ENCODE measurements at places on chromosomes 4 and X.

DNA sequence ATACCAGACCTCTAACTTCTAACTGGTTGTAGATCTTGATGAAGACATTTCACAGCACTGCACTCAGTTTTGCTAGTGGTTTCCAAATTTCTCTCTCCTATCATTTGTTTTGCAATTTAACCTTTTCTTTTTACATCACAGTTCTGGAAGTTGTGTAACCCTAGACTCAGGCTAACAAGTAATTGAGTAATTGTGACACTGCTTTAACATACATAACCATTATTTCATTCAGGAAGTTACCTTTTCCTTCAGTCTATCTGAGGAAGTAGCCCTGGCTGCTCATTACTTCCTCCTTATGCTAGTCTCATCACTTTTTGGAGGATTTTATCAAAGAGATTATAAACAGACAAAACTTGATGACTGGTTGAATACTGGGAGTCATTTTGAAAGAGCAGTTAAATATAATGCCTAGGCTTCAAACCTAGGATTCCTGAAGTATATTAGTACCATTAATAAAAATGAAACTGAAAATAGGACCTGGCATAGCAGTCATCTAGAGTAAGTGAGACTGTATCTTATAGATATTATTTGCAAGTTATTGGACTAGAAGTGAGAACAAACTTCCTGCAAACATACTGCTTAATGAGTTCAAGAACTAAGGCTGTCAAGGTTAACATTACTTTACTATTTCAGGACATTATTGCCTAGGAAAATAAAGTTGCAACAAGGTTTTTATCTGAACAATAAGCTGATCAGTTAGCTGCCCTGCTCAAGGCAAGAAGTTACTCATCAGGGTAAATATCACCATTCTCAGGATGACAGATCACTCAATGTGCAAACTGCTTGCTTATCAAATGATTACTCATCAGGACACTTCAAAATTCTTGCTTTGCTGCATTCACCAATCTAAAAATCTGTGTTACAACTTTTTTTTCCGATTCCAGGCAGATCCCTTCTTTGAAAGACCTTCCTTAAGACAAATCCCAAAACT is 25.6 kb upstream of the TEX13C start:
- DNase-seq = peak; percentile 5

- DNase-seq = no peak
These were observed 9.7 kb downstream of the SMIM20 start for GRCh38 chr4:25923745-25924144.

DNA sequence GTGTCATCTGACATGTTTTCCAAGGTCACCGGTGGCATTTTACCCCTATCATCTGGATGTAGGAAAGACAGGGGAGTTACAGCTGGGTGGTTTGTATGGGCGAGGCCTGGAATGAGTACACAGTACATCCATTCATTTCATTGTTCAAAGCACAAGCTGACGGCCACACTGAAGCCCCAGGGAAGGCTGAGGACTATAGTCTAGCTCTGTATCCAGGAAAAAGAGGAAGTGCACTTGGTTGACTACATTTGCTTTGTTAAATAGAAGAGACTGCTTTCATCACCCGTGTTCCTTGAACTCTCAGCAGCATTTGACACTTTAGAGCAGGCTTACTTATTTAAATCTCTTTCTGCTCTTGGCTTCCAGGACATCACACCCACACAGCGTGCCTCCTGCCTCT is 1041.0 kb upstream of the TENM3 start:
- peak; percentile 59 for DNase-seq

- no peak for DNase-seq
These were observed 33.1 kb upstream of the ANXA10 start for GRCh38 chr4:168059251-168059650.

GRCh38 chr4:104491481-104492182 is 3.1 kb downstream of the CXXC4 start:
- peak; percentile 43 for DNase-seq
